Naive thymus-derived CD4-positive, alpha-beta T cell (primary cell): ENCODE measurements at places on chromosomes 16 and 17. TPM values are rescaled to one million over a fixed set of nuclear protein-coding genes. Genes with fewer than 3 reads are reported as not detected.

Gene KCNJ2
- polyA plus RNA-seq, result not detected

Gene DRC7
- polyA plus RNA-seq, result not detected

Gene GH2
- polyA plus RNA-seq, result not detected

Gene FNDC8
- polyA plus RNA-seq, result not detected

Gene MT1G
- polyA plus RNA-seq, result not detected

Gene RGS9
- polyA plus RNA-seq, result not detected

Gene AGRP
- not detected for polyA plus RNA-seq

Gene FAM83G
- 1.6 TPM for polyA plus RNA-seq

Gene SLFN14
- not detected for polyA plus RNA-seq

Gene KRTAP1-5
- not detected for polyA plus RNA-seq

Gene MRC2
- polyA plus RNA-seq, result 0.11 TPM

Gene ULK2
- polyA plus RNA-seq, result 14.3 TPM

Gene KRTAP4-4
- not detected for polyA plus RNA-seq

Gene PARD6A
- polyA plus RNA-seq, result 9.3 TPM

Gene OXLD1
- polyA plus RNA-seq, result 108 TPM

Gene RARA
- 6.7 TPM for polyA plus RNA-seq

Gene SGF29
- 68.2 TPM for polyA plus RNA-seq

Gene MMP2
- polyA plus RNA-seq, result not detected

Gene CA10
- not detected for polyA plus RNA-seq

Gene TEKT5
- not detected for polyA plus RNA-seq

Gene SNX20
- polyA plus RNA-seq, result 96.1 TPM

Gene RHBDF2
- polyA plus RNA-seq, result 7.5 TPM

Gene CD7
- 169 TPM for polyA plus RNA-seq

Gene ZG16
- polyA plus RNA-seq, result not detected

Gene HOXB2
- polyA plus RNA-seq, result 9.7 TPM

Gene BLMH
- 17.7 TPM for polyA plus RNA-seq

Gene ZNF23
- 7.1 TPM for polyA plus RNA-seq

Gene SULT1A3
- 1.1 TPM for polyA plus RNA-seq

Gene GGT6
- not detected for polyA plus RNA-seq

Gene SLC16A6
- polyA plus RNA-seq, result 0.74 TPM

Gene CDR2L
- not detected for polyA plus RNA-seq

Gene NPIPB13
- polyA plus RNA-seq, result 2.6 TPM
